H1 (cell line): ENCODE measurements at places on chromosomes 7 and 10. TPM values are rescaled to one million over a fixed set of nuclear protein-coding genes. Genes with fewer than 3 reads are reported as not detected.

CYP26C1 gene
- 0.12 and 0.93 TPM in 2 replicates for polyA plus RNA-seq

RBP3 gene
- not detected in 2 replicates for polyA plus RNA-seq

GRCh38 chr10:54609423-54609822 is 191.6 kb downstream of the PCDH15 start:
- no peak for DNase-seq

DNA sequence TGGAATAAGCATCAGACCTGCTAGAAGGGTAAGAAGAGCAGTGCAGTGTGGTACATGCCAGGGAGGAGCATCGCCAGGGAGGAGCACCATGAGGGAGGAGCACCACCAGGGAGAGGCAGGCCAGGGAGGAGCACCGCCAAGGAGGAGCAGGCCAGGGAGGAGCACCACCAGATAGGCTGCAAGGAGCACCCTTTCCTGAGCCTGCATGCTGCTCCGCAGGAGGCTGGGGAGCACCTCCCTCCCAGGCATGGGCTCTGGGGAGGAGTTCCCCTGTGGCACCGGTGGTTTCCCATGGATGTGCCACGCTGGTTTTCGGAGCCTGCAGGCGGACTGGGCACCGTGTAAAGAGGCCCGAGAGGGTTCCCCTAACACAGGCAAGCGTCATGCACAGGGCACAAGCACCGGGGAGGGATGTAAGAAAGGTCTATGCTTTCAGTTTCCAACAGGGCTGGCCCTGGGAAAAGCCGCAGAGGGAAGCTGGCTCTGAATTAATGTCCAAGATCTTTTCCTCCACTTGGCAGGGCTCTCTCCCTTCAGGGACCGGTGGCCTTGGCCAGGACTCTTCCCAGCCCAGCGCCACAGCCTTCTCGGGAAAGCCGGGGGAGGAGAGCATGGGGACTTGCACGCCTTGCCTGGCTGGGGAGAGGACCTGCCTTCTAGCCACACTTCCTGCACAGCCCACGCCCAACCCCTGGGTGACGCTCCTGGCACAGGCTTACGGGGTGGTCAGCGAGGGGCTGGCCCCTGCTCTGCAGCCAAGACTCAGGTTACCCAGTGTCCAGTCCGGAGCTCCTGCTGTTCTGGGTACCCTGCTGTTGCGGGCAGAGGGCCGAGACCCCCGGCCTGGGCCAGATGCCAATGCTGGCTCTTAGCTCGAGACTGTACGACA is 11.5 kb upstream of the GPER1 start:
- DNase-seq, result no peak
